ENCODE measurements at places on chromosomes 11 and 22.

DNA sequence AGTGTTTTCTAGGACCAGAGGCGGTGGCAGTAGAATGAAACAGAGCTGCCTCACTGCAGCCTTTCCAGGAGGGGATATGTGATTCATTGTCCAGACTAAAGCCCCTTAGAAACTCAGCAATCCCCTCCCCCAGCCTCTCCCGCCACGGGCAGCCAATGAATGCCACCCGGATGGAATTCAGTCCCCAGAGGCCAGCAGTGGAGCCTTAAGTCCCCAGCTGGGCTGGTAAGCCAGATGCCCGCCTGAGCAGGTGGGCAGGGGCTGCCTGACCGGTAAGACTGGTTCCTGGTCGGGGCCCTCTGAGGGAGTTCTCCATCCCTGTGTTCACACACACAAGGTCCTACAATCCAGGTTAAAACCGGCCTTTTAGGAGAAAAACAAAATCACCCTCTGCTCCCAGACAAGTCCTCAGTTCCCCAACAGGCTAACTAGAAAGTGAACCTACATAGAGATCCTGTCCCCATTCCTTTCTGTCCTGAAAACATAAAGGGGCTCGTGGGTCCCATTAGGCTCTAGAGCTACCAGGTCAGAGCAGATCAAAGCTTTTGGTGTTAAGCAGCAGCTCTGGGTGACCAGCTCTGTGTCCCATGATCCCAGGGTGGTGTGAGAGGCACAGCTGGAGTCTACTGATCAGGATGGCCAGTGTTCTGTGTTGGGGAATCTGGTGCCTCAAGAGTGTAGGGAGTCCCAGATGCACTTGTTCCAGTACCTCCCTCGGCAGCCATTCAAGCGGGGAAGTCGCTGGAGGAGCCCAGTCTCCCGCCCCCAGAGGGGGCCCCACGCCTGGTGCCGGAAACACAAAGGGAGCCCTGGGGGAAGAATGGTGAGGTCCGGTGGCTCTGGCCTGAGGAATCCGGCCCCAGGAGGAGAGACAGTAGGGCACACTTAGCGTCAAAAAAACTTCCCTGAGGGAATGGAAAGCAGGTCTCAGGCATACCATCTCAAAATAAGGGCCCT, 2.6 kb downstream of the PATZ1 start:
- DNase-seq = peak; percentile 23

GRCh38 chr22:24414984-24415945, 12.1 kb upstream of the ADORA2A start:
- DNase-seq = no peak

DNA sequence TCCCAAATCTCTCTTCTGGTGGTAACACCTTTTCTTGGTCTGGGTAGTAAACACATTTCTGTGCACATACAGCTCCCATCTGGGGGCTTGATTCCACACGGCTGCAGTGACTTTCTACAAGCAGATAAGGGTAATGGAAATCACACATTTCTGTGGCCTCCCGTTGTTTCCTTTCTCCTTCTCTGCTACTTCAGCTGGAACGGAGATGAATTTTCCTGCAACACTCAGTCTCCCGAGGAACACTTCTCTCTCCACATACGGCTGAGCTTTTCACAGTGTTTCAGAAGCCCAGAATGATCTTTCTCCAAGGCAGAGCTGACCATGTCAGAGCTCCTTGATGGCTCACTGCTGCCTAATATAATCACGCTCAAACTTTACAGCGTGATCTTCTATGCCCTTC, 364.3 kb upstream of the NARS2 start:
- DNase-seq = no peak

DNA sequence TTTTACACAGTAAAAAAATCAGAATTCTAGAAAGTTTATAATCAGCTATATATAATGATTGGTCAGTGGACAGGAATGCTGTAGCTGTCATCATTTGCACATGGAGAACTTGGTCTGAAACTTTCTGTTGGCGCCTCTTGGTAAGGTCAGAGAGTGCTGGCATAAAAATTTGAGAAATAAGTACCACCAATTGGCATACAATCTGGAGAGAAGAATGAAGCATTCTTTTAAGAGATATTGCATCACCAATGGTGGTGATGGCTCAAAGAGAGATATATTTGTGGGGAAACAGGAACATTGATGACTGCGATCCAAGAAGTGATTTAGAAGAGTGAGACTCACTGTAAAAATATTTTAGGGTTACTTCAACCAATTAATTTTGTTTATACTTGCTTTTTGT, 19.8 kb upstream of the OOSP1 start:
- DNase-seq = no peak
